Foreskin keratinocyte (primary cell): ENCODE measurements at places on chromosomes 5 and 9. TPM values are rescaled to one million over a fixed set of nuclear protein-coding genes. Genes with fewer than 3 reads are reported as not detected.

- no peak for DNase-seq
Measured at GRCh38 chr9:106102821-106103220, 408.5 kb downstream of the TMEM38B start.

DNA sequence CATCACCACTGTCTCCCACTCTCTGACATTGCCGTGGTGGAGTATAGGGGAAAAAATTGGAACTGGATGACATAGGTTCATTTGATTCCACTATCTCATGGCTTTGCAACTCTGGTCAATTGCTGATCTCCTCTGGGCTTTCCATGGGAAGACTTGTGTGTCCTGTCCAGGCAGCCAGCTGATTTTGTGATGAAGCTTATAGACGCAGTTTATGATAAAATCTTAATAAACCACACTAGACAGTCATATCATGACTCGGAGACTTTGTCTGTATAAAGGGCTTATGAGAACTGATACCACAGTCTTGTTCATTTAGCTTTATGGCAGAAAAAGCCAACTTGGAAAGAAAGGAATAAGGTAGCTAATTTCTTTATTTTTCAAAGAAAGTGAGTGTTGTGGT lies 296.5 kb downstream of the MAST4 start:
- DNase-seq: peak; percentile 74

- DNase-seq: no peak
Measured at GRCh38 chr9:113508111-113508749, 44.7 kb downstream of the RGS3 start.

- no peak for DNase-seq
Measured at GRCh38 chr5:72508241-72509170, 1.3 kb upstream of the ZNF366 start.

DNA sequence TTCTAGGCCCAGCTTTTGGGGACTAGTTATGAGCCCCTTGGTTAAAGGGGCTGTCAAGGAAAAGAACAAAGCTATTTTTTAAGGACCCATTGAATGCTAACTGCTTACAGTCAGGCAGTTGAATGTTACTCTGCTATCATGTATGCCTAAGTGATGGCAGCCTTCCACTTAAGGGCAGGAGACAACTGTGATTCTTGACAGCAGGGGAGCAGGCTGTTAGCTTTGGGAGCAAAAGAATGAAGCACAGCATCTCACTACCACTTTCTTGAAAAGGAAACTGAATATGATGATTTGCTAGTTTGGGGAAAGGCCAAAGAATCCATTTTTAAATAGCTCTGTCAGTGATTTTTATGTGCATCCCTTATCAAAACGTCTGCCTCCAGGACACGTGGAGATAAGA lies 221.6 kb downstream of the SH3GL2 start:
- no peak for DNase-seq

DNA sequence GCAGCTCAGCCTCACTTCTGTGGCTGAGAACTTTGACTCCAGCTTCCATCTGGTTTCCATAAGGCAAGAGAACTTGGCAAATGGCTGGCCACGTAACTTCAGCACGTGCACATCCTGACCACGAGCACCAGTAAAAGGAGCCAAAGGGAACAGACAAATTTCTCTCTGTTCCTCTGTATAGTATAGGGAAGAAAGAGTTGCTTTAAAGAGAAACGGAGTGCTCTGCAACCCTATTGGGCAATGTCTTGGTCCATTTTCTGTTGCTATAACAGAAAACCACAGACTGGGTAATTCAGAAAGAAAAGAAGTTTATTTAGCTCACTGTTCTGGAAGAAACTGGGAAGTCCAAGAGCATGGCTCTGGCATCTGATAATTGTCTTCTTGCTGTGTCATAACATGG lies 558.7 kb downstream of the ACTL7B start:
- DNase-seq: no peak

DNA sequence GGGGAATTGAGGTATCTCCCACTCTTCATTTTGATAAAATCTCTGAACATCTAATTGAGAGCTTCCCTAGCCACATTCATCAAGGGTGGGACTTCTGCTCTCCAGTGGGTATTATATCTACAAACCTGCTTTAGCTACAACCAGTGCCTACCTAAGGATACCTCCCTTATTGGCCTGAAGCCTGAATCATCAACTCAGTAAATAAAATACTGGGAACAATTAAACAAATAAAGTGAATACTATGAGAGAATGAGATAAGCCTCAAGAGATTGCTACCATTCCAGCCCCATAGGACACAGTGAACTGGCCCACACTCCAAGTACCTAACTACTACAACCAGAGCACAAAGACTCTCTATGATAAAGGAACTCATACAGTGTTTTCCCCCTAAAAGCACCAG lies 47.4 kb upstream of the IL12B start:
- no peak for DNase-seq

- no peak for DNase-seq
Measured at GRCh38 chr9:11039006-11039405, 426.2 kb upstream of the PTPRD start.

GRCh38 chr9:2359891-2360471 lies 261.6 kb upstream of the VLDLR start:
- no peak for DNase-seq

GRCh38 chr5:3041001-3041400 lies 289.5 kb upstream of the IRX2 start:
- DNase-seq: no peak

DNA sequence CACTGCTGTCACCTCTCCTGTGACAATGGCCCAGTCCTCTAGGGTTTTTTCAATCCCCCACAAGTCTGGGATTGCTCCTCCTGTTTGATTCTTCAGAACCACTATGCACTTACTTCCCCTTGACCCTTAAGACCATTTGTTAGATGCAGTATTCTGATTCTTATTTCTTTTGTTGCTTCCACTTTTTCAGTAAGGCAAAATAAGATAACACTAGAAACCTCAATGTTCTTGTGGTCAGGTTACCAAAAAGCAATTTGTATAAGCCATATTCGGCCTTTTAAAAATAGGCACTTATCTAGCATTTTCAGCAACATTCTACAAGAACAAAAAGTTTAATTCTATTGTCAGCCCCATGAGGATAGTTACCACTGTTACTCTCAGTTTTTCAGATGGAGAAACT lies 220.0 kb downstream of the KDM4C start:
- DNase-seq: no peak

DNA sequence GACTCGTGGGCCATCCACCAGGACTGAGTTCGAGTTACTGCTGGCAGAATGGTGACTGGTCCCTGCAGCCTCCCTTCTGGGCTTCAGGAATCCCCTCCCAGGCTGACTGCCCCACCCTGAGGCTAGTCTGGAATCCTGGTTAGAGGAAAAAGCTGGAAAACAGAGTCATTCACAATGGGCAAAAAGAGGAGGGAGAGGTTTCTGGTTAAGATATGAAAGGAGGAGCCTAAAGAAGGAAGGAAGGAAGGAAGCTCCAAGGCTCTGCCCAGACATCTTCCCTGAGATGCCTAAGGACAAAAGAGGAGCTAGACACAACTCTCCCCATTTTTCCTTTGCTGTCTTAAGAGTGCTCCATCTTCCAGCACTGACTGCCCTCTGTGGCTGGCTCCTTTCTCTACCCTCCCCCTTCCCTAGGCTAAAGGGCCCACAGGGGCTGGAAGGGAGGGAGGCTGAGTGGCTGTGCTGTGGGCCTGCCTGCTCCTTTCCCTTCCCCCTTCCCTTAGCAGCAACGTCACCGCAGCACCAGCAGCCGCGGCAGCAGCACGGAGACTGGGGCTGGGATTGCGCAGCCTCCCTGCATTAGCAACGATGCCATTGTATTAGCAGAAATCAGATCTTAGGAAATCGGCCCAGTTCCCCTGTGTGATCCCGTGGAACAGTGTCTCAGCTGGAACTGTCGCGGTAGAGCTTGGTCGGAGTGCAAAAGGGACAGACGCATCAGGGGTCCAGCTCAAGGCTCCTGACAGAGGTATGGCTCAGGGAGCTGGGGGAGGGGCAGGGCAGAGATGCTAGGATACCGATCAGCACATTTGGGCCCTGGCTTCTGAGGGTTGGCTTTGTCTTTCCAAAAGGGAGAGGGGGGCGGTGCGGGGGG lies 48.7 kb downstream of the RUSC2 start:
- peak; percentile 53 for DNase-seq

DNA sequence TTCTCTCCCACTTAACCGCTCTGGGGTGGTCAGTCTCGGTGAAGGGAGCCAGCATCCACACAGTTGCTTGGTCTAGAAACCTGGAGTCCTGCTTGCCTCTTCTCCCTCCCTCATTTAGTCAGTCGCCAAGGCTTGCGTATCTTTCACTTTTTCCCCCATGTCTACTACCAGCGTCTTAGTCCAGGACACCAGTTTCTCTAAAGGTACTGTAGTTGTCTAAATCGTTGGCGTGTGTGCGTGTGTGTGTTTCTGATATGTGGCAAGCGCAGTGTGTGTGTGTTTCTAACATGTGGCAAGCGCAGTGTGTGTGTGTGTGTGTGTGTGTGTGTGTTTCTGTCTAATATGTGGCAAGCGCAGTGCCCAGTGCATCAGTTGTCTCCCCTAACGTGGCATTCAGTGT lies 641 bp downstream of the ATP6V1G1 start:
- no peak for DNase-seq

- DNase-seq: no peak
Measured at GRCh38 chr5:108079753-108080152, 302.1 kb downstream of the FBXL17 start.

DNA sequence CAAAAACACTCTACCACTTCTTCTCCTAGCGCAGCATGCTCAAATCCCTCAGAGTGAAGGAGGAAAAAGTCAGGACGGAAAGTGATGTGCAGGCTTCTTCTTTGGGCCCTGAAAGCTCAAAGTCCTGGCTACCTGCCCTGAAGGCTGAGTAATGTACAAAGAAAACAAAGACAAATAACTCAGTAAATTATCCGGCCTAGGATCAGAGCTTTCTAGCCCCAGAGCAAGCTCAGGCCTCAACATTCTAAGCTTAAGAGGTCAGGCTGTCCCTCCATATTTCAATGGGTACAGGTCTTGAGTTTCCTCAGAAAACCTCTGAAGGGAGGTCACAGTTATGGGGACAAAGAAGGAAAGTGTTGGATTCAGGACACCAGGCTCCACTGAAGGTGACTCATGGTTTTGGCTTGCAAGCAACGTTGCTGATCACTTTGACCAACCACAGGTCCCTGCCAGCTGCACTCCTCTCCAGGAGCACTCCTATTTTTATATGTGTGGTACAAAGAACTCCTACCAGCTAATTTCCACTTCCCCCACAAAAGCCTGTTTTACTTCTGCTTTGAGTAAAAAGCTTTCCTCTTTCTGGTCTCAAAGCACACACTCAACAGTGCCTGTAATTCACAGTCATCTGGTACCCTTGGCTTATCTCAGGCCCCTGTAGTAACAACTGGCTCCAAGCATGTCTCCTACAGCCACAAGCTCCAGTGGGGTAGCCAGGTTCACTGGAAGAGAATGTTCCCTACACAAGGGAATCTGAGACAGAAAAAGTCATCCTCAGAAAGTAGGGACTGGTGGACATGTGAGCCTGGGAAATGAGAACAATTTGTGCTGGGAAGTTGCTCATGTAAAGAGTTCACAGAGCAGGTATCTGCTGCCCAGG lies 115.7 kb downstream of the UGCG start:
- DNase-seq: peak; percentile 90

DNA sequence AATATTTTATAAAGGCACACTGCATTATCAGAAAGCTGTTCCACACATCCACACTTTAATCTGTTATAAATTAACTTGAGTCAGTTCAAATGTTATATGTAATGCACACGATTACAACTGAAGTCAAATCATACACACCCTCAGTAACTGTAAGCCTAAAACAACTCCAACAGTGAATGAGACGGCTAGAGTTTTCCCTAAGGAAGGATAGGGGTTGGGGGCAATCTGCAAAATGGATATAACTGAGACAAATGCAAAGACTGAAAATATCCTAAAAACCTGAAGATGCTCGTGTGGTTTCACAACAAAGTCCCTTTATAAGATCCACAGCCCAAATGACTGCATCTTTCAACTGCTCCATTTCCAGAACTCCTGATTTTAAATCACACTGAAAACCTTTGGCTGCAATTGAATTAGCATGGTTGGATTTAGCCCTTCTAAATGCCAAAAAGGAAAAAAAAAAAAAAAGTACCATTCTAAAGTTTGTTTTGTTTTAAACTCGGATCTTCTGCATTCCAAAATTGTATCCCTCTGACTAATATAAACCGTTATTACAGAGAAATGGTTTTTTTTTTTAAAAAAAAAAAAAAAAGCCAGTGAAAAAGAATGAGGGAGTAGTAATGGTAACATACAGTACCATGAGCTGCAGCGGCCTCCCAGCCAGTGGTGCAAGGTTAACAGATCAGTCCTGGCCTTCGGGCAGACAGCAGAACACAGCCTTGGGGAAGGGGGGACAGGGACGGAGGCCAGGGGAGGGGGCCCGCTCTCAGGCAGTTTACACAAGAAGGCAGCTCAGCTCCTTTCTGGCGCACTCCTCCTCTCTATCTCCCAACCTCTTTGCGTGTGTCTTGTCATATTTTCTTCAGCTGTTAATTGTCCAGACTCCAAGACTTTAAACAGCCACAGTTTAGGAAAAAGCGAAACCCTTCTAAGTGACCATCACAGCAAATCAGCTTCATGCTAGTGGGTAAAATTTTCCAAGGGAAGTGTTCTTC lies 166.1 kb downstream of the BNC2 start:
- DNase-seq: no peak

DNA sequence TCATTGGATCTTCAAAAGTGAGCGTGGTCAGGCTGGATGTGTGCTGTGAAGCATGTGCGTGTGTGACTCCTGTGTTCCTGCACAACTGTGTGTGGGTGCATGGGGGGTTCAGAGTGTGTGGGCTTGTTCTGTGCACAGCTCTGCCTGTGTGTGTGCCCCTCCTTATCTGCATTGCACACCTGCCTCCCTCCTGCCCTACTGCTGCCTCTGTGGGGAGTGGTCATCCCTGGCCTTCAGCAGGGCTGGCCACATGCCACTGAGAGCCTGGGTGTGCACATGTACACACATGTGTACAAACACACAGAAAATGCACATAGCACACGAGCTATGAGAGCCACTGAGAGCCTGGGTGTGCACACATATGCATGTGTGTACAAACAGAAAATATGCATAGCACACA lies 92.1 kb downstream of the CACNA1B start:
- no peak for DNase-seq

GRCh38 chr9:136153381-136154065 lies 34.8 kb upstream of the TMEM250 start:
- no peak for DNase-seq

GRCh38 chr9:121773286-121773953 lies 122.0 kb downstream of the DAB2IP start:
- DNase-seq: no peak

- no peak for DNase-seq
Measured at GRCh38 chr5:119074419-119074818, 3.5 kb downstream of the DMXL1 start.

GRCh38 chr5:5291357-5291756 lies 131.1 kb upstream of the ICE1 start:
- no peak for DNase-seq

DNA sequence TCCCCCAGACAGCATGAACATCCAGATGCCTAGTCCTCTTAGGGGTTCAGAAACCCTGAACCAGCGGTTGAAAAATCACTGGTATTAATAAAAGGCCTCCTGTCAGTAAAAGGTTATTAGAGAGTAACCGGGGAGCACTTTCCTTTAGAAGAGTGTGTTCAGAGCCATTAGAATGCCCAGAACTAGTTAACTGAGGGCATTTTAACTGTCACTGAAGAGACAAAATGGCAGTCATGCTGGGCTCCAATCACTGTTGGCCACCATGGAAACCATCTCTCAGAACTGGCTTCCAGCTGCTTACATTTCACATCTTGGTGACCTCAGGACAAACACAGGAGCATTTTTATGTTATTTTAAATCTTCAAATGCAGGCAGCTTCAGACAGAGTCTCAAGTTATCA lies 36.2 kb upstream of the GDA start:
- no peak for DNase-seq

GRCh38 chr5:53603009-53603687 lies 42.7 kb downstream of the NDUFS4 start:
- DNase-seq: no peak

Gene C5orf63
- 3.4 and 4.2 TPM in 2 replicates for total RNA-seq

Gene PDCD1LG2
- 21.9 and 22.9 TPM in 2 replicates for total RNA-seq

Gene PCAT7
- total RNA-seq: not detected in 2 replicates

Gene SLCO4C1
- total RNA-seq: 0.74 and 0.99 TPM in 2 replicates
